ENCODE measurements at places on chromosomes 13 and 19.

- DNase-seq, result no peak
These were observed 26.3 kb downstream of the BCAT2 start for GRCh38 chr19:48784527-48784926.

GRCh38 chr13:105471673-105472072, 1063.8 kb downstream of the EFNB2 start:
- DNase-seq, result no peak

DNA sequence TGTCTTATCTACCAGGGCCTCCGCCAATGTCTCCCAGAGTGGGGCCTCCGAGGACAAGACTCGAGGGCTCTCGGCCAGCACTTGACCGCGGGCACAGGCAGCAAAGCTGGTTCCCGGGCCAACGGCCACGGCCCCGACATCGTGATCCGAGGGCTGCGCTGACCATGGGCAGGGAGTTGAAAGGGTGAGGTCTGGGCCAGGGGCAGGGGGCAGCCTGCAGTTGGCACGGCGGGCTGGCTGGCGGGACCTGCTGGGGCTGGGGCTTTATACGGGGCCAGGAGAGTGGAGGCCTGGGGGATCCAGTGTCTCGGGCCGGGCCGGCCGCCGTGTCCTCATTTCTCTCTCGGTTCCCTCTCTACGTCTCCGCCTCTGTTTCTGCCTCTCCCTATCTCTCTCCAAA, 9.8 kb upstream of the LINGO3 start:
- no peak for DNase-seq

- peak; percentile 74 for DNase-seq
These were observed at the start of gene KATNAL1 for GRCh38 chr13:30307194-30307970. Gene KATNAL1, minus strand, starts transcription at chr13:30307551. Its CDS starts 23,774 bp downstream, at chr13:30283777.

- no peak for DNase-seq
These were observed 937 bp downstream of the ZNF841 start for GRCh38 chr19:52094526-52095130.

- peak; percentile 27 for DNase-seq
These were observed 16.0 kb upstream of the MRI1 start for GRCh38 chr19:13748169-13748828.

DNA sequence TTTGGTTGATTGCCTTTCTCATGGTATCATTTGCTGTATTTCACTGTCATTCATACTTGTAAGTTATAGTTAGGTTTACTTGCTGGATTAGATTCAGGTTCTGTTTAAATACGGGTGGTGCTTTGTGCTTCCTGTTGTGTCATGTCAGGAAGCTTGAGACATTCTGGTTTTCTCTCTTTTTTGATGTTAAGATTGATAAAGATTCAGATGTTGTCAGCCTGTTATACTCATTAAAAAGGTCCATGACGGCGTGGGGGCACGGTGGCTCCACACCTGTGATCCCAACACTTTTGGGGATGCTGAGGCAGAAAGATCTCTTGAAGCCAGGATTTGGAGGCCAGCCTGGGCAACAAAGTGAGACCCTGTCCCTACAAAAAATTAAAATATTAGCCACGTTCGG, 45.7 kb downstream of the NAA16 start:
- peak; percentile 17 for DNase-seq

GRCh38 chr13:105139380-105140285, 1395.8 kb downstream of the EFNB2 start:
- peak; percentile 67 for DNase-seq

- DNase-seq, result no peak
These were observed 26.4 kb downstream of the C13orf46 start for GRCh38 chr13:113947311-113948033.

GRCh38 chr13:44921931-44922758, 67.1 kb downstream of the NUFIP1 start:
- no peak for DNase-seq

- no peak for DNase-seq
These were observed 14.7 kb upstream of the B3GLCT start for GRCh38 chr13:31184981-31185645.

Data from activated CD4-positive, alpha-beta T cell treated with anti-CD3 and anti-CD28 coated beads, Interleukin-2, amount 50 U/mL, for 48 hours (primary cell).